ENCODE measurements at places on chromosomes 2 and 18.

DNA sequence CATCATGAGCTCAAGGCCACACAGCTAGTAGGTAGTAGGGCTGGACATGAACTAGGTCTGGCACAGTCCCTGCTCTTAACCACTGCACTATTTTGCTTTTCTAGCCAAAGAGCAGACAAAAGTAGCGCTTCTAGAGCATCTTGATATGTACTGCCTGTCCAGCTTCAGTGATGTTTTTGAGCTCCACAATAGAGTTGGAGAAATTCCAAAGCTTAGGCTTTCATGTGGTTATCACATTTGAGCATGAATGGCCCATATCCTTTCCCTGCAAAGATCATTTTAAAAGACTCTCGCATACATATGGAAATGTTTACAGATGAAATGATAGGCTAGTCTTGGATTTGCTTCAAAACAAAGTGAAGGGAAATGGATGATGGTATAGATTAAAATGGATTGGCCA is 128.7 kb downstream of the MAP3K20 start:
- no peak for DNase-seq

GRCh38 chr2:180577567-180577966 is 402.8 kb upstream of the UBE2E3 start:
- DNase-seq, result no peak

- peak; percentile 17 for DNase-seq
Measured at GRCh38 chr2:186459009-186459408, 27.1 kb upstream of the ZC3H15 start.

DNA sequence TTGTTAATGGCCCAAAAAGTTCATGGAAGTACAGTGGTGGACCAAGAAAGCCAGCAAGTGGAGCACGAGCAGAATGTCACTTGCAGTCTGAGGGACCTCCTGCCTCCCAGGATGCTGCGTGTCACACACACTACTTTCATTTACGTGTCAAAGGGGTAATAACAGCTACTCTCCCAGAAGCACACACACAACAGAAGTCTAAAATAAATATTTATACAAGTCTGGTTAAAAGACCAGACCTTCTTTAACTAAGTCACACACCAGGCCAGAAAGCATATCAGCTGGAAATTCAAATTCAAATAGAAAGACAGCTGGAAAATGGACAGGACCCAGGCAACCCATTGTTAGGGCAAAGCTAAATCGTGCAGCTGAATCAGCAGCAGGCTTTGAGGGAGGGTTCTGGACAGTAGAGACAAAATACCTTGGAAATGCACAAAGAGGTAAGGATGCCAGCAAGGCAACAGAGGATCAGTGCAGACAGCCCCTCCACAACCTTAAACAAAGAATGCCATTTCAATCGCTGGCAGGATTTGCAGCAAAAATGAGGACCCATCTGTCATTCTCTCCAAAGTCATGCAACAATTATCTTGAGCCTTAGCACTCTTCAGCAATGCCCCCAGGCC is 160.5 kb downstream of the TMEM163 start:
- DNase-seq, result no peak

DNA sequence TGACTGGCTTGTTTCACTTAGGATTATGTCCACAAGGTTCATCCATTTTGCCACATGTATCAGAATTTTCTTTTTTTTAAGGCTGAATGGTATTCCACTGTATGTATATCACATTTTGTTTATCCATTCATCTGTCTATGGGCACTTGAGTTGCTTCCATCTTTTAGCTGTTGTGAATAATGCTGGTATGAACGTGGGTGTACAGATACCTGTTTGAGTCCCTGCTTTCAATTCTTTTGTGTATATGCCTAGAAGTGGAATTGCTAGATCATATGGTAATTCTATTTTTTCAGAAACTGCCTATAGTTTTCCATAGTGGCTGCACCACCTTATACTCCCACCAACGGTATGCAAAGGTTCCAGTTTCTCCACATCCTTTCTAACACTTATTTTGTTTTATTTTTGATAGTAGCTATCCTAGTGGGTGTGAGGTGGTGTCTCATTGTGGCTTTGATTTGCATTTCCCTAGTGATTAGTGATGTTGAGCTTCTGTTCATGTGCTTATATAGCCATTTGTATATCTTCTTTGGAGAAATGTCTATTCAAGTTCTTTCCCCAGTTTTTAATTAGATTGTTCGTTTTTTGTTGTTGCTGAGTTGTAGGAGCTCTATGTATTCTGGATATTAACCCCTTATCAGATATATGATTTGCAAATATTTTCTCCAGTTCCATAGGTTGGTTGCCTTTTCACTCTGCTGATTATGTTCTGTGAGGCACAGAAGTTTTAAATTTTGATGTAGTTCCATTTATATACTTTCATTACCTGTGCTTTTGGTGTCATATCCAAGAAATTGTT is 40.7 kb downstream of the TTC39C start:
- no peak for DNase-seq

DNA sequence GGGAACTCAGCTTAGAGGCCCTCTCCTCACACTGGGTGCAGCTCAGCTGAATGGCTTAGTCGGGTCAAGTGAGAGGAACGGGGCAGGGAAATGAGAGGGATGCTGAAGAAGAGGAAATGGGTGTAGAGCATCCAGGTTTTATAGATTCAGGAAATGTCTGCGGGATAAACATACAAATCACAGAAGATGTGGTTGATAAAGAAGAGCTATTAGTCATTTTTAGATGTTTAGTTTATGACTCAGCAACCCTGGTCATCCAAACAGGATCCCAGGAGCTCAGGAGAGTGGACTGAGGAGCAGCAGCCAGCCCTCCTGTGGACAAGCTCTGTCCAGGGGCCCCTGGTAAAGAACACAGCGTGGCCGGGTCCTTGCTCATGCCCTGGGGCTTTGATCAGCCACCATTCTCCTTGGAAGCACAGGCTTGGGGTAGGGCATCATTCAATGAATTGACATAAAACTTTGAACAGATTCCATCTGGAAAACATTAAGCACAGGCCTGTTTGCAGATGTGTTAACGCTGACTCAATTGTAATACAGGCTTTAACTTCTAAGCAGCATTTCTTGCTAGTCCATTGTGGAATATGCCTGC is 83.0 kb downstream of the NPAS2 start:
- DNase-seq, result peak; percentile 85

DNA sequence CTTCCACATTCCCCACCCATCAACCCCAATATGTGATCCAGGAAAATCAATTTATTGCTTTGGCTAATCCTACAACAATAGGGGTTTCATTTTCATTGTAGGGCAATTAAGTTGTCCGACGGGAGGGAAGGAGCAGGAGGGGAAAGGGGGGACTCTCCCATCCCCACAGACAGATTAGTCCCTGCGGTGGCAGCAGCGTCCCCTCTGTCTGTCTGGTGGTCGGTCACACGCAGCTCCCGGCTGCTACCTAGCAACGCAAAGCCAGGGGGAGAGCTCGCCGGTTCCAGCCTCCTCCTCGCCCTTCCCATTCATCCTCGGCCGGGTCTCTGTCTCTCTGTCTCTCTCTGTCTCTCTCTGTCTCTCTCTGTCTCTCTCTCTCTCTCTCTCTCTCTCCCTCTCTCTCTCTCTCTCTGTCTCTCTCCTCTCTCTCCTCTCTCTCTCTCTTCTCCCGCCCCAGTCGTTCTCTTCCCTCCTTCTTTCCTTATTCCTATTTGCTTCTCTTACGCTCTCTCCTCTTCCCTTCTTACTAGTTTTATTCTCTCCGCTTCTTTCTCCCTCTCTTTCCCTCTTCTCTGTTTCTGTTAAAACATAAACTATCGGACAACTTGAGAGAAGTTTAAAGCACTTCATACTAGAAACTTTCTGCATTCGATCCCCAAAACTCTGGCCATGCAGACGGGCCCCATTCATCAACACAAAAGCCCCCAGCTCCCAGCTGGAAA is 1.2 kb downstream of the LRP2 start:
- no peak for DNase-seq

All from umbilical cord (tissue), 2 donors.